ENCODE measurements at places on chromosomes 13 and 19.
A peak's percentile ranks its signal among the peaks of the same experiment; 100 is the strongest.

GRCh38 chr19:30158067-30158892 is 213.9 kb upstream of the ZNF536 start:
- no peak for DNase-seq

GRCh38 chr13:95608640-95609323 is 35.7 kb downstream of the DZIP1 start:
- DNase-seq, result no peak

DNA sequence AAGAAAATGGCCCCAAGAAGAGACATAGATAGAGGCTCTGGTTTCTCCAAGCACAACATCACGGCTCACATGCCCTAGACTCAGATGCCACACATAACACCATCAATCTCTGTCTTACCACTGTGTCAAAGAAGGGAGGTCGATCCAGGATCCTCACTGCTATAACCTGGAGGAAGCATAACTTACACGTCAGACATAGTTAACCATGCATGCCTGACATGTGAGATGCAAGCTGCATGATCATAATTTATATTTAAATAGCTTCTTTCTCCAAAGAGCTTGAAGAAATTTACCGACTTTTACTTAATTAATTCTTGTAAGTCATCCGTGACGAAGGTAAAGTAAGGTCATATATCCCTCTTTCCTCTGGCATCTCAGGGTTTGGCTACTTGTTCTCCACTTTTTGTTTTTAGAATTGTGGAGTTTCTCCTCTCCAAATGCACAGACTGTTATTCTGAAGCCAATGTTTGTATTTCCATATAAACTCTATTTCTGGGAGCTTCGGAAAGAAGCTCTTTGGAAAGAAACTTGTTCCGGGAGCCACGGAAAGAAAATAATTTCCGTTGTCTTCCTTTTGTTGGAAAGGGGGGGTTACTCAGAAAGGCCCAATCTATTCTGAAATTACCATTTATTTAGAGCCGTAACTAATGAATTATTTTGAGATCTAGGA is 205.6 kb downstream of the LHFPL6 start:
- DNase-seq, result no peak

- peak; percentile 94 for DNase-seq
Measured at GRCh38 chr19:47663911-47664771, 49.1 kb upstream of the EHD2 start.

- DNase-seq, result no peak
Measured at GRCh38 chr13:42380420-42381164, 108.6 kb downstream of the AKAP11 start.

DNA sequence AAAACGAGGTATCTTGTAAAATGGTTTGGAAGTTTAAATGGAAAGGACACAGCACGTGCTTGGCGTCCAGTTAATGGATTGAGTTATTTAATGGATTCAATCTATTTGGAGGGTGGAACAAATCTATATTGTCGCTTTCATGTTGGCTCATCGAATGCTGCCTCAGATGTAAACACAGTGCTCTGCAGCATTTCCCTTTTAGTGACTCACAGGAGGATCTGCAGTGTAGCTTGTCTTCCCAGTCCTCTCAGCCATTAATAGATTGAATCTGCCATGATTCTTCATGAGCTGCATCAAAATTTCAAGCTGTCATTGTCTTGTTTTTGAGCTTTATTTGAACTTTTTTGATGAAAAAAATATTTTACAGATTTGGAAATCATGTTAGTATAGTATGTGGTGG is 44.7 kb downstream of the DHRS12 start:
- no peak for DNase-seq

DNA sequence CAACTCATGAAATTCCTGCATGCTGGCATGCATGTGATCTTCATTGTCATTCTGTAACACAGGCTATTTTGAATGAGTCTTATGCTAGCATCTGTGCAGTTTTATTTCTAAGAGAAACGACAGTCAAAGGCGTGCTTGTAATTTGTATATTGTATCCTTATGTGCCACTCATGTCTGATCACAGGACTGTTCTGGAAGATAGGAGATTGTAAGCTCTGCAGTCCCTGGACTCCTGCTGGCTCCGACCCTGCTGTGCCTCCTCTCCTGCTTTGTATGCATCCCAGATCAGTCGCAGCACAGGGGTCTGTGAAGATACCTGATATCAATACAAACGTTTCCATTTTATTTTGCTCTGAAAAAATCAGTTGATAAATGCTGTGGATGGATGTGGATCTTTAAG is 653.1 kb downstream of the LIG4 start:
- no peak for DNase-seq

- DNase-seq, result no peak
Measured at GRCh38 chr13:20654156-20654555, 49.3 kb upstream of the IL17D start.

DNA sequence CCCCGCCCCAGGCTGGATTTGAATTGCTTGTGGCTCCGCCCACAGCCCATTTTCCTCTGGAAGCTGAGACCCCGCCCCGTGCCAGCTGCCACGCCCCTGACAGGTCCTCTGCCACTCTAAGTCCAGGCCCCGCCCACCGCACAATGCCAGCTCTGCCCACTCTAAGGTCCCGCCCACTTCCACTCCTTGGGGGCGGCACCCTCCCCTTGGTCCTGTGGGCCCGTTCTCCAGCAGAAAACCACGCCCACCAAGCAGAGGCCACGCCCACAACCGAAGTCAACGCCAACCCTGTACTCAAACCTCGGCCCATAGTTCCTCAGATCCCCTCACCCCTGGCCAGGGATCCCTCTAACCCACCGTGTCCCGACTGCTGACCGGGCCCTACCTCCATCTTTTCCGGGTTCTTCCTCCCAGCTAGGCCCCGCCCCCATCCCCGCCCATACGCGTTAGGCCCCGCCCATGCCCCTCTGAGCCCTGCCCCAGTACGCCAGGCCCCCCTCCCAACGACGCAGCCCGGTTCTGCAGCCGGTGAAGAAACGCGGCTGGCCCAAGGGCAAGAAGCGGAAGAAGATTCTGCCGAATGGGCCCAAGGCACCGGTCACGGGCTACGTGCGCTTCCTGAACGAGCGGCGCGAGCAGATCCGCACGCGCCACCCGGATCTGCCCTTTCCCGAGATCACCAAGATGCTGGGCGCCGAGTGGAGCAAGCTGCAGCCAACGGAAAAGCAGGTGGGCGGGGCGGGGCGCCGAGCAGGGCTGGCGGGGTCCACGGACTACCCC is 1.3 kb downstream of the HMG20B start:
- DNase-seq, result peak; percentile 87

DNA sequence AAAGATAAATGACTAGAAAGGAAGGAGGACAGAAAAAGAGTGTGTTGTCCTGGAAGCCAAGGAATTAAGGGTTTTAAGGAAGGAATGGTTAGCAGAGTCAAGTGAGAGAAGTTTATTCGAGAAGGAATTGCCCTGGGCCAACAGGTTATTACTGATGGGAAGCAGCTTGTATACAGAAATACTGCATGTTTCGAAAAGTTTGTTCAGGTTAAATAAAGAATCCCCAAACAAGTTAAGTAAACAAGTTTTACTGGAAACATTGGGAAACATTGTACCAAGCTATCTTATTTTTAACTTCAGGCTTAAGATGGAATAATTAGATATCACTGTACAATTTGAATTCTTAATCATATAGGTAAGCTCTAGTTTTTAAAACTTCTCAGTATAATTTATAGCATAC is 28.2 kb upstream of the FBXL3 start:
- DNase-seq, result no peak

GRCh38 chr13:66926200-66926850 is 303.8 kb downstream of the PCDH9 start:
- no peak for DNase-seq

DNA sequence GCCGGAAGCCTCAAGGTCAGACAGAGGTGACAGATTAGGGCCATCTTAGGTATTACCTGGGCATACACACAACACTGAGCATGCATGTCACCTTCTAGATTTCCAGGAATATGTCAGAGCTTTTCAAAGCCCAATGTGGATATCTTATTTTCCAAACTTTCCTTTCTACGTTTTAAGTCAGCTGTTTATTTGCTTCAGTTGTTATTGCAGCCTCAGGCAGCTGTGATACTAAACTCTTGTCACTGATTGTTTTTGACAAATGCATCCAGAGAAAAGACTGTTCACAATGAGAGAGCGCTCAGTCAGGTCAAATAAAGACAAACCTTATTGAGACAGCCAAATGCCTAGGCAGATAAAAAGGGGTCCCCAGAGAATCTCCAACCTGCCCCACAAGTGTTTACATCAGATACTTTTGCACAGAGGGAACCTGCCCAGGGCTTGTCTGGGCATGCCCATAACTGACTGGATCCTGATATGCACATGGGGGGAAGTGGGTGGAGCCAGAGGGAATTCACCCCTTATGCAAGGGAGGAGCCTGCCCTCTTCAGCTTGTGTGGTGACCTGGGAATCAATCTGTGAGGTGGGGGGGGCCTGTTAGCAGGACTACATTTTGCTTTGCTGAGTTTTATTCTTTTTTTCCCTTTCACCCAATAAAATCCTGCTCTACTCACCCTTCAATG is 28.5 kb downstream of the MED4 start:
- no peak for DNase-seq

DNA sequence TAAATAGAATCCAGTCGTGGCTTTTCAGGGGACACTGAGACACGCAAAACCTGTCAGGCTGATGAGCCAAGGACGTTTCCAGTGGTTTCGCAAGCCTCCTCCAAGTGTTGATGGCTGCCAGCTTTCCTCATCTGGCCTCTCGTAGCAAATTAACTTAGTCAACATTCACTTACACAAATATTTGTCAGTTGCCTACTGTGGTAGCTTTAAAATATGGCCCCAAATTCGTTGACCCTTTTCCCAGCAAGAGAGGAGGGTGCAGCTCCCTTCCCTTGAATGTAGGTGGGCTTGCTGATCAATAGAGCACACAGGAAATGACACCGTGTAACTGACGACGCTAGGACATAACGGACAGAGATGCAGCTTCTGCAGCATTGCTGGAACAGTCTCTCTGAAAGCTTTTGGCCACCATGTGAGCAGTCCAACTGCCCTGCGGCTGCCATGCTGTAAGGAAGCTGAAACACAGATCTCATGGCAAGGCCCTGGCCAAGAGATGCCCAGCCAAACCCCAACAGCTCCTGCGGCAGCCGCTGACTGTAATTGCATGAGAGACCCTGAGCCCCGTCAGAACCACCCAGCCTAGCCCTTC is 5.5 kb upstream of the RANBP3 start:
- DNase-seq, result no peak

DNA sequence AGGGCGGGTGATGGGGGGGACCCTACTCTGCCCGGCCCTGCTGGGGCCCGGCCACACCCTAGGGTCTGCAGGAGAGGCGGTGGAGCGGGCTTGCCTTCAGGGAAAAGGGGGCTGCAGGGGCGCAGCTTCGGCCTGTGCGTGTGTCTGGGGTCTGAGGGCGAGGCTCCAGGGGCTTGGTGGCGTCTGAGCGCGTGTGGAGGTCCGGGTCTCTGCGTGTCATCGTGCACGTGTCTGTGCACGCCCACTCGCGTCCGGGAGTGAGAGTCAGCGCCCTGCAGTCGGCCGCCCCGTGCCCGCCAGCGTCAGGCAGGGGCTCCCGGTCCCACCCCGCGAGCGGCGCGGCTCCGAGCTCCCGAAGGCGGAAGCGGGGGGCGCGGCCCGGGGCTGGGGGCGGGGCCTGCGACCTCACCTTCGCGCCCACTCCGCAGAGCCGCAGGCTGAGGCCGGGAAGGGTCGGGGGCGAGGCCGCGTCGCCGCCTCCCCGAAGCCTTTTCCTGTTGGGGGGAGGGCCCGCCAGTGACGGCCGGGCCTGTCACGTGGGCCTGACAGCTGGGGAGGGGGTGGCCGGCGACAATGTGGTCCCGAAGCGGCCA is at the start of gene ARHGAP45:
Gene ARHGAP45 (plus strand): TSS at position 420 of the 593 bp plus-strand sequence. CDS start 239 bp downstream, outside the sequence.
- no peak for DNase-seq

- no peak for DNase-seq
Measured at GRCh38 chr13:39297023-39297422, 258.8 kb downstream of the NHLRC3 start.

- DNase-seq, result no peak
Measured at GRCh38 chr13:94248454-94249228, 230.8 kb downstream of the DCT start.

GRCh38 chr19:33066543-33066942 is 1.9 kb upstream of the RHPN2 start:
- no peak for DNase-seq

GRCh38 chr19:17985037-17985818 is 18.3 kb downstream of the KCNN1 start:
- DNase-seq, result no peak

DNA sequence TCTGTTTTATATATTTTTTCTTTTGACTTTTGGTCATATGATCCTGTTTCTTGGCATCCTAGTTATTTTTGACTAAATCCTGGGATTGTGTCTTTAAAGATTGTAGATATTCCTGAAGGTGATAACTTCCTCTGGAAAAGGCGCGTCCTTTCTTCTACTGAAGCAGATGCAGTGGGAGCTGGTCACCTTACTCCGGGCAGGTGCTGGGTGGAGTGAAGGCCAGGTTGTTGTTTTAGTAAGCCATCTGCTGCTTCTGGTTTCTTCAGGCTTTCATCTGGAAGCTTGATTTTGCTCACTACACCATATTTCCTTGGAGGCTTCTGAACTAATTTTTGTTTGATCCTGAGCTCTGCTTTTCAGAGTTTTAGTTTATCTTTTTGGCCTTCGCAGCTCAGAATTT is 21.5 kb downstream of the URI1 start:
- no peak for DNase-seq

Data from amniotic stem cell (primary cell).